ENCODE measurements at places on chromosomes 5 and 9. TPM values are rescaled to one million over a fixed set of nuclear protein-coding genes. Genes with fewer than 3 reads are reported as not detected.

Gene FCN2
- not detected for total RNA-seq

Gene ANKRD31
- 0.48 TPM for total RNA-seq

- DNase-seq = no peak
Observed at GRCh38 chr5:38714240-38714639, 131.6 kb upstream of the OSMR start.

GRCh38 chr5:177470759-177471536 lies 2.5 kb downstream of the DBN1 start:
- no peak for DNase-seq

Measured in PC-9 (cell line).